ENCODE measurements at places on chromosomes 3 and 15. TPM values are rescaled to one million over a fixed set of nuclear protein-coding genes. Genes with fewer than 3 reads are reported as not detected.

The CHST13 gene
- not detected for total RNA-seq

The FGF7 gene
- total RNA-seq, result 976 TPM

The SGO1 gene
- 0.57 TPM for total RNA-seq

The TF gene
- total RNA-seq, result 0.28 TPM

The TPRG1 gene
- 0.43 TPM for total RNA-seq

The ST6GAL1 gene
- 1.7 TPM for total RNA-seq

The PFN2 gene
- 170 TPM for total RNA-seq

The C3orf52 gene
- total RNA-seq, result 10.5 TPM

The TNFAIP8L3 gene
- 14.2 TPM for total RNA-seq

The CHRD gene
- 1.4 TPM for total RNA-seq

The MTHFS gene
- 19.1 TPM for total RNA-seq

The XCR1 gene
- total RNA-seq, result under 0.01 TPM

The LRRC34 gene
- total RNA-seq, result 1.4 TPM

The GHSR gene
- not detected for total RNA-seq

The AADAC gene
- total RNA-seq, result 11.3 TPM

The IDH2 gene
- 75.5 TPM for total RNA-seq

The GATM gene
- 0.55 TPM for total RNA-seq

The MYO5C gene
- 0.09 TPM for total RNA-seq

The PCSK6 gene
- total RNA-seq, result 11.6 TPM

The ABI3BP gene
- 1.3 TPM for total RNA-seq

The PAQR5 gene
- 9.6 TPM for total RNA-seq

The HIGD1A gene
- total RNA-seq, result 103 TPM

The RAD51 gene
- 1.6 TPM for total RNA-seq

The DLL4 gene
- total RNA-seq, result 0.46 TPM

The CCR5 gene
- total RNA-seq, result not detected

The LINGO1 gene
- not detected for total RNA-seq

The ARNT2 gene
- 7.0 TPM for total RNA-seq

The TMEM87A gene
- total RNA-seq, result 41.0 TPM

The RAB6B gene
- 0.37 TPM for total RNA-seq

The FSIP1 gene
- 1.7 TPM for total RNA-seq

The LRRC15 gene
- 0.55 TPM for total RNA-seq

The ISLR gene
- total RNA-seq, result 157 TPM

The GREM1 gene
- 307 TPM for total RNA-seq

The AEN gene
- 45.1 TPM for total RNA-seq
